ENCODE measurements at places on chromosomes 7 and 10.

GRCh38 chr10:94678475-94678874 lies 5.1 kb upstream of the CYP2C18 start:
- no peak for DNase-seq

- DNase-seq, result no peak
These were observed 204.9 kb downstream of the DOCK4 start for GRCh38 chr7:112001091-112001826.

DNA sequence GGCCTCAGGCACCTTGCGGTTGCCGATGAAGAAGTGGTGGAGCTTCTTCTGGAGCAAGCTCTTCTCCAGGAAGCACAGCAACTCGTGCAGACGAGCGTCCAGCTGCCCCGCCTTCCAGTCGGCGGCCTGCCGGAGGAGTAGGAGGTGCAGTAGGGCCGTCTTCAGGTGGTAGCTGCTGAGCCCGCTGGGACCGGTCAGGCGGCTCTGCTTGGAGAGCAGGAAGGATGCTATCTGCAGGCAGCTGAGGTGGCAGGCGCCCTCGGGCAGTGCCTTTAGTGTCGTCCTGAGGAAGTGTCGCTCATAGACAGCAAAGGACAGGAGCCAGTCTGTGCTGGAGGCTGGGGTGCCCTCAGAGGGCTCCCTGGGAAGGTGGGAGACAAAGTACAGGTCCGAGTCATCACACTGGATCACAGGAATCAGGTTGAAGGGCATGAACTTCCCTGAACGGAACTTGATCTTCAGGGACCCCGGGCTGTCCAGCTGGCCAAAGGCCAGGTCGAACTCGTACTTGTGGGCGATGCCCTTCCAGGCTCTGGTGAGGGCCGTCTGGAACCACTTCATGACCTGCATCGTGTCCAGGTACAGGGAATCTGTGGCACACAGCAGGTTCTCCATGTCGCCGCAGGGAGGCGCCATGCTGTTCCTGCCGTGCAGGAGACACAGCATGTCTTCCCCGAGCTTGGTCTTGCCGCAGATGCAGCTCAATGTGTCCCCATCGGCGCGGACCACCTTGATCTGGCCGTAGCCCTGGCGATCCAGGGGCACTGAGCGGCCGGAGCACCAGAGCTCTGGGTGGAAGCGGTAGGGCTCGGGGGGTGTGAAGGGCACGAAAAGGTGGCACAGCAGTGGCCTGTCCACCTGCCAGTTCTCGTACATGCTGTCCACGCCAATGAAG lies 23.4 kb downstream of the ITPRIP start:
- no peak for DNase-seq

DNA sequence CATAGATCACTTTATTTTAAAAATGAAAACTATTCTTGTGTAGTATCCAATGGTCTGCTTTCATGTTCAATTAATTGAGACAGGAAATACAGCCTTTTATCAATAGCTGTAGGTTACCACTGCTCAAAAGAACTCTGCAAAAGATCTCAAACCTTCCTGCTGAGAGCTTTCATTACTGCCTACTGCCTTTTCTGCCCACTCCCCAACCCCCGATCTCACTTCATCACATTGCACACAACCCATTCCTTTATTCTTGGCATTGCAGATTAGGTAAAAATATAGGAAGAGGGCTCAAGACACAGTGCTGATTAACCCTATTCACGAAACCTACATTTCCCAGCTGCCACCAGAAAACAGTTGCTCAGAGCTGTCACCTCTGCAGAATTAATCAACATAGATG lies 171.4 kb downstream of the BTAF1 start:
- DNase-seq, result no peak

- no peak for DNase-seq
These were observed 38.2 kb downstream of the SMURF1 start for GRCh38 chr7:99105756-99106155.

GRCh38 chr7:52355053-52355452 lies 680.4 kb upstream of the POM121L12 start:
- no peak for DNase-seq

DNA sequence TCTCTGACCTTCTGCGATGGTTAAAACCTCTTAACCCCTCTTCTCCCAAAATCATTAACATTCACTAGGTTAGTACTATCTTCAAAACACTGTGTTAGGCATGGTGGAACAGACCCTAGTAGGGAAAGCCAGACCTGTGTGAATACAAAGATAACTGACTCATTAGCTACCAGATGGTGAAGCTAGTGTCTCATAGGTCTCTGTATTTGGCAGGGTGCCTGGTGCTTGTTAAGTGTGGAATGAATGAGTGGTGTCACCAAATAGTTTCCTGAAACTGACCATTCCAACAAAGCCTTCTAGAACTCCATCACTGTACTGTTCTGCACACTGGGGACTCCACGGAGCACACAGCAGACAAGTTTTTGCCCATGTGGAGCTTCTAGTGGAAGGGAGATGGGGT lies 27.7 kb upstream of the TM9SF3 start:
- no peak for DNase-seq

DNA sequence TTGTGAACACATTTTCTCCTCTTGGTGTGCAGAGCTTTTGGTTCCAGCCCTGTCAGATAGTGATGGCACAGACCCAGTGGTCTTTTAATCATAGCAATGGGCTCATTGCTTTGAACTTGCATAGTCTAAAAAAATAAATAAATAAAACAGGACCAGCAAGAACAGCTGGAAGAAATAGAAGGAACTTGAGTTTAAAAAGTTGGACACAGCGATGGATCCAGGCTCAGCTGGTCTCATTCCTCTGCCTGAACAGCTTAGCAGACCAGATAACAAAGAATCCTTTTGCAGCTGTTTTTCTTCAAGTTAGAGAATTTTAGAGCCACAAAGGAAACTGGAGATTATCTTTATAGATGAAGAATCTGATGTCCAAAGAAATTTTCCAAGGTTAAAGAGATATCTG lies 1005.6 kb downstream of the LRMDA start:
- DNase-seq, result no peak

DNA sequence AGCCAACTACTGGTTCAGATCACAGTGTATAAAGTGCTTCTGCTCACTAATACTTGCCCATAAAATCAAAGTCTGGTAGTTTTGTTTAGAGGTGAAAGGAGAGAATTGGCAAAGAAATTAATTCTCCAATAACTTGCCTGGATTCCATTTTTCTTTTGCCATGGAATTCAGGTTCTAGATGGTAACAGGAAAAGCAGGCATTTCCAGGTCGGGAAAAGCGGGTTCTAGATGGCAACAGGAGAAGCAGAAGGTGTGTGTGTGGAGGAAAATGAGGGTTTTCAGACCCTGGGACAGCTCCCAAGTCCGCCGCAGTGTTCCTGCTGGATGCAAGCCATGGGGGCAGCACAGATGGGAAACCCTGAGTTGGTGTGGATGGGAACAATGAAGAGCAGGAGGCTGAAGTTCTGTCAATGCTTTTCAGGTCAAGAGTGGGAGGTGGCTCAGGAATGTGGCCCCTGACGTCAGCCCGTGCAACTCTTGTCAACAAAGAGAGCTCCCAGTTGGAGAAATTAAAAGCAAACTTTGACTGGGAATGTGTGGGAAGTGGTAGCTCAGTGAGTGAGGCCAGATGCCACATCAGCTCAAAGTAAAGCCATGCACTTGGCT lies 696.7 kb downstream of the LRMDA start:
- DNase-seq, result no peak

GRCh38 chr10:6558759-6559461 lies 21.2 kb downstream of the PRKCQ start:
- no peak for DNase-seq

- no peak for DNase-seq
These were observed 20.5 kb upstream of the SERPINE1 start for GRCh38 chr7:101106386-101106785.

DNA sequence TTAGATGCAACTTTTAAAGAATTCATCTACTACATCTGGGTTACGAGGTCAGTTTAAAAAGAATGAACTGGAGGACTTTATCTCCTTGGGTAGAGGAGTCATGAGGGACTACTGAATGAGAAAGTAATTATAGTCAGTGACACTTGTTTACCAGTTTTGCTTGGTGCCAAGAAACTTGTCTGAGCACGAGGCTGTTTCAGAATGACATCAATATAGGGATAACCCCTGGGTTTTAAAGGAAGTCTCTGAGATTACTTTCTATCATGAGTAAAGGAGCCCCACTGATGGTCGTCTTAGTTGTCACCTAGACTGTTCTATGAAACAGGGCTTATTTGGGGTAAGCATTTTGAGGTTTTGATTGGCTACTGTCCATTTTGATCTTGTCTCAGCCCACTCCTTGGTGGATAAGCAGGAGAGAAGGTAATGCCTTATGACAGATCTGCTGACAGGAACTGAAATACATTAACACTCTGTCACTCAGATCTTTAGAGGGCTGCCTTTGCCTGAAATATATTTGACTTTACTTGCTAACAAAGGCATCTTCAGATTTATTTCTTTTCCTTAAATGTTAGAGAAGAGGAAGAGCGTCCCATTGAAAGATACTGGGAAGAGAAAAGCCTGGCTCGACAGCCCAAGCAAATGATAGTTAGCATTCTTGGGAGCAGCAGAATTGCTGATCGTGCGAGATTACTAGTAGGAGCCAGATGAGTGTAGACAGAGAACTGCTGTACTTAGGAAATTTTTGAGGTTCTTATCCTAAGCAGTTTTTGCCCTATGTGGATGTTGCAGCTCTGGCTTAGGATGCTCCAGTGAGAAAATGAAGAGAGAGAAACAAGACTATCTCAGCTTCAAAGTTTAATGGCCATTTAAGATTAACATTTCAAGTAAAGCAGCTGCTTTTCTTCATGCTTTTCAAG lies 299.2 kb upstream of the LRGUK start:
- DNase-seq, result no peak

GRCh38 chr7:16599860-16600259 lies 45.7 kb downstream of the ANKMY2 start:
- DNase-seq, result peak; percentile 5

DNA sequence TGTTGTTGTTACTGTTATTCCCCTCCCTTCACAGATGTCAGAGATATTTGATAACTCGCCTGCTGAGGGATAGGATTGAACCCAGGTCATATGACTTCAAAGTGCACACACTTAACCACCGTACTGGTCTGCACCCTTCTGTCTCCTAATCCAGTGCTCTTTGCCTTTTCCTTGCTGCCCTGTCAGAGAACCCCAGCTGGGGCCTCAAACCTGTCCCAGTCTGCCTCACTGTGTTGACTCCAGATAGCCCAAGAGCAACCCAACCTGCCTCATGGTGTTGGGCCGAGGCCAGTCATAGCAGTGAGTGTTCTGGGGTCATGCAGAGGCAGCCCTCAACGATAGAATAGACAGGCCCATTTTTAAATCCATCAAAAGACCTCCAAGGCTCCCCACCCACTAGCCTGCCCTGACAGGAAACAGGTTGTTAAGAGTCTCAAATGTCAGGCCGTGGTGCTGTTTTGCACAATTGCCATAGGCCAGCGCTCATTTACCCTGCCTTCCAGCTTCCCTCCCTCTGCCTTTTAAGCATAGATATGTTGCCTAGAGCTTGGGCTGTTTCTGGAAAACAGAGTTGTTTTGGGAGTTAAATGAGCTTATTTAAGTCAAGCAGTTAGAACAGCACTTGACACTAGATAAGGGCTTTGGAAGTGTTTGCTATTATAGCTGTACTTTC lies 37.0 kb upstream of the PDCD4 start:
- no peak for DNase-seq

- no peak for DNase-seq
These were observed 92.8 kb upstream of the HPS1 start for GRCh38 chr10:98539578-98539977.

GRCh38 chr10:1716839-1717238 lies 20.5 kb downstream of the ADARB2 start:
- DNase-seq, result no peak

- DNase-seq, result no peak
These were observed 18.5 kb upstream of the ANTXRL start for GRCh38 chr10:46268076-46268881.

GRCh38 chr7:107728276-107728675 lies 15.7 kb upstream of the CBLL1 start:
- no peak for DNase-seq

DNA sequence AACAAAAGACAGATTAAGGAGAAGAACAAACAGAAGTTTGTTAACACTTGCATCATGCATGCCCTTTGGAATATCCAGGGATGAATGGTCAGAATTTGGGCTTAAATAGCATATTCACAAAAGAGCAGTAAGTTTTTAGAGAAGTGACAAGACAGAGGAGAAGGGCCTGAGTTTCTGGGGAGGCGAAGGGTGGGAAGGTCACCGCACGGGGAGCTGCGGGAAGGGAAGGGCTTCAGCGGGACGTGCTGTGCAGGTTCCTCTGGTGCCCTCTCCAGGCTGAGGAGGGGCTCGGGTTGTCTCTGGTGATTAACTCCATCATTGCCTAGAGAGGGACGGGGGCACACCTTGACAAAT lies 10.4 kb upstream of the ZNF22 start:
- no peak for DNase-seq

DNA sequence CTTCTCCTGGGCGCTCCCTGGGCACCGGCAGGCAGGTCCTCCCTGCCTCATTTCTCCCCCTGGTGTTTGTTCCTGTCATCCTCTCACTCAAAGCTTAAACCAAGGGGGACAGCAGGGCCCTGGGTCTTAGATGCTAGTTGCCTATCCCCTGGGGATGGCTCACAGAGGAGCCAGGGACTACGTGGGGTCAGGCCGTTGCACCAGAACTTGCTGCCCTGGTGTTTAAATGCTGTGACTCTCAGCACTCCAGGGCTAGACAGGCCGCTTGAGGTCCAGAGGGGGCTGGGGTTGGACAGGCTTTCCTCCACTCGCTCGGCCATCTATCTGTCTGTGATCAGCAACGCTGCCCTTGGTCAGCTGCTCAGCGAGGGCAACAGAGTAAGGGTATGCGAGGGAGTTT lies 340.3 kb downstream of the CXCL12 start:
- no peak for DNase-seq

GRCh38 chr10:24920907-24921881 lies 31.2 kb downstream of the PRTFDC1 start:
- DNase-seq, result no peak

- no peak for DNase-seq
These were observed 4.8 kb upstream of the ZNF783 start for GRCh38 chr7:149257146-149257545.
